ENCODE measurements at places on chromosomes 12 and 14. TPM values are rescaled to one million over a fixed set of nuclear protein-coding genes. Genes with fewer than 3 reads are reported as not detected.

DNA sequence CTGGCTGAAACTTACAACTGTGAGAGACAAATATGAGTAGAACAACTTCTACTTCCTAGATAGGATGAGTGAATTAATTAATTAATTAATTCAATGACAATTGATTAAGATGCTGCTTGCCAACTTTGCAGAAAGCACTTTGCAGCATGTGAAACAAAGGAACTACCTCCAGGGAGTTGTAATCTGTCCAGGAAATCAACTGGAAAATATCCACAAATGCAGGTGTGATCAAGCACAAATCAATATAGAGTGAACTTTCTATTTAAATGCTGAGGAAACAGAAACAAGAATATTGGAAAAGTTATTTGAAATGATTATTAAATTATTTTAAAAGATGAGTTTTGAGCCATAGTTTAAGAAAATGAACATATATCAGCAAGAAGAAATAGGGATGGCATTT lies 163.9 kb upstream of the ARID2 start:
- no peak for DNase-seq

- DNase-seq = no peak
These were observed 14.3 kb upstream of the DHRS7 start for GRCh38 chr14:60179431-60179869.

DNA sequence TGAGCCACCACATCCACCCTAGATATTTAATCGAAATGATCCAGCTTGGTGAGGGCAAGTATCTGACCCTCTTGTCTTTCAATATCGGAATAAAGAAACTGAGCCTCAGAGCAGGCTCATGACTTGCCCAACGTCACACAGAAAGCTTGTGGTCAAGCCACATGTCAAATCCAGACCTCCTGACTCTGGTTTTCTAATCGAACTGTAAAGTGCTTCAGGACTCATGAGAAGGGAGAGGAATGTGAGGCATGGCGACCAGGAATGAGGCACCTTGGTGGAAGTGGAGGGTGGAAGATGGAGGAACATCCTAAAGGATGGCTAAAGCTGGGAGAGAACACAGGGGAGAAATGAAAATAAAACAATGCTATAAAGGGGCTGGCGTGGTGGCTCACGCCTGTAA lies 27.9 kb upstream of the SPPL3 start:
- DNase-seq = no peak

DNA sequence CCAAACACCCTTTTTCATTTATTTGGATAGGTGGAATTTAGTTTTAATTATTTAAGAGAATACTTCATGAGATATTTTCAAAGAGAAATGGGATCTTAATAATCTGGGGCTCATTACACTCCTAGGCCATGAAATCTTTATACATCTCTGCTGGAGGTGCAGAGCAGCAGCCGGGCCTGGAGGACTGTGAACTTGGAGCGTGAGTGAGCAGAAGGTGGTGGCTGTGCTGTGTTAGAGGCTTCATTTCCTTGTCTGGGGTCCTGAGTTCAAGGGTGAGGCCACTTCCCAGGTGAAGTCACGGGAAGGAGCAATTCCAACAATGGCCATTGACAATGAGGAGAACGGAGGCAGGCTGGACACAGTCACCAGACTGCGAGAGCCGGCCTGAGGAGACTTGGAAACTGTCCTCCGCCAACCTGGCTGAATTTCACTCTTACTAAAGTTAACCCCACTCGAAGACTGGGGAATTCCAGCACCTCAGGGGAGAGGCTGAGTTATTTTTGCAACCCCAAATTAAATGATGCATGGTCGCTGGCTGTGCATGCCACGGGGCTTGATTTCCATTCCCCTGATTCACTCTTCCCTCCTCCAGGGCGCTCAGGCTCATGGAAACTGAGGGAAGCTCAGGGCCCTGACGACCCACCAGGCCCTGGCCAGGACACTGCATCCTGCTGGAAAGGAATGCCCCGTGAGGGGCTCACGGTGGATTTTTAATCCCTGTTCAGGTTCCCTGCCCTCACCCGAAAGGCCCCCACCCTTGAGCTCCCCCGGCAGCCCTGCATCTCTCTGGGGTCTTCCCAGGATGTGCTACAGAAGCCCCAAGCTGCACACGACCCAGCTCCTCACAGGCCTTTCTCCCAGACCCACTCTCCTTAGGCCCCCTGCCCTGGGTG lies 22.6 kb upstream of the TRAF3 start:
- DNase-seq = no peak

DNA sequence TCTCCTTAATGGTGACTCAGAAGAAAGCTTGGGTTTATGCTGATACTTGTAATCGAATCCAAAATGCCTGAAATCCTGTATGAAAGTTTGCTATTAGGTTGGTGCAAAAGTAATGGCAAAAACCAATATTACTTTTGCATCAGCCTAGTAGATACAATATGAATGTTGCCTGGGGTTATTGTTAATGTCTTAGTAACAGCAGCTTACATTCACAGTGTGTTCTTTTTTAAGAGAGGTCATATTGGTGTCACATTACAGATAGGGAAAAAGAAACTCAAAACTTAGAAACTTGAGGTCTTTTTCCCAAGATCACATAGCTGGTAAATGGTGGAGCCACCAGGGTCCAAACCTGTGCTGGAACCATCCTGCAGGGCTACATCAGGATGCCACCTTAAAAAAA lies 25.2 kb downstream of the SRGAP1 start:
- no peak for DNase-seq

GRCh38 chr12:121532503-121533393 lies 48.1 kb downstream of the KDM2B start:
- DNase-seq = no peak

DNA sequence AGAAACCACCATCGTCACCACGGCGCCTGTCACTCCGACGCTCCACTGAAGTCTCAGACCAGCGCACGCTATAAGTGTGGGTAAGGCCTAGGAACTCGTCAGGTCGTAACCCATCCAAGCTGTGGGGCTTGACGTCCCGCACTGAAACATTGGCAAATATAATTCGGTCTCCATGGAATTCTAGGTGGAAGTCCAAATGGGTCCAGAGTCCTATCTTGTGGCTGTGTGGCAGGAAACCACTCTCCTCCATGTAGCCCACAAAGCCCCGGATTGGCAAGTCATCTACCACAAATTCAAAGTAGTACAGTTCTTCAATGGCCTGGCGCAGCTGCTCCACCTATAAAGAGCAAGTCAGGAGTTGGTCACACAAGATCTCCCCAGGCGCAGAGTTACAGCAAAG lies 2.3 kb downstream of the TM9SF1 start:
- no peak for DNase-seq

GRCh38 chr12:55955344-55955743 lies 10.5 kb downstream of the PMEL start:
- DNase-seq = no peak

- no peak for DNase-seq
These were observed 132.5 kb downstream of the GPR135 start for GRCh38 chr14:59332727-59333126.

- peak; percentile 9 for DNase-seq
These were observed 26.1 kb upstream of the C14orf180 start for GRCh38 chr14:104553166-104554087.

DNA sequence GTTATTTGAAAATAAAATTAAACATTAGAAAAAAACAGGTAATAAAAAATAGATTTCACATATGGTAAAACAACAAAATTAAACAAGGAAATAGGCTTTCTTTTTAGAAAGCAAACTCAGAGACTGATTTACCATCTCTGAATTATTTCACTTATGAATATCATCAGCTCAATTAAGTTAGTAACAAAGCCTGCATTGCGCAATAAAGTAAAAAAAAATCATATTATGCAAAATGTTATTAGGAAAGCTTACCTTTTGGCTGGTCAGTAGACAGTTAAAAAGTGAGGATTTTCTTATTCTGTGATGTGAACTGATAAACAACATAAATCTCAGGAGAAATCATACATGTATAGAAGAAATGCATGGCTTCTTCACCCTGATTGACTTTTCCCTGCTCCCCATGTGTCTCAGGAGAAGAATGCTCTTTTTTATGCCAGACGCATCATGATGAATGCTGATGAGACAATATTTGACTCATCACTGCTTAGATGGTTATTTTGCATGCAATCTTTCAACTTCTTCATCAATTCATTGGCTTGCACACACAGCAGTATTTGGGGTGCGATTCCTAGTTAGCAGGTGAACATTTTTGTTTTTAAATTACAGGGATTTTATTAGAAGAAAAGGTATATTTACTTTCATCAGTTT lies 124.5 kb upstream of the USP15 start:
- no peak for DNase-seq

DNA sequence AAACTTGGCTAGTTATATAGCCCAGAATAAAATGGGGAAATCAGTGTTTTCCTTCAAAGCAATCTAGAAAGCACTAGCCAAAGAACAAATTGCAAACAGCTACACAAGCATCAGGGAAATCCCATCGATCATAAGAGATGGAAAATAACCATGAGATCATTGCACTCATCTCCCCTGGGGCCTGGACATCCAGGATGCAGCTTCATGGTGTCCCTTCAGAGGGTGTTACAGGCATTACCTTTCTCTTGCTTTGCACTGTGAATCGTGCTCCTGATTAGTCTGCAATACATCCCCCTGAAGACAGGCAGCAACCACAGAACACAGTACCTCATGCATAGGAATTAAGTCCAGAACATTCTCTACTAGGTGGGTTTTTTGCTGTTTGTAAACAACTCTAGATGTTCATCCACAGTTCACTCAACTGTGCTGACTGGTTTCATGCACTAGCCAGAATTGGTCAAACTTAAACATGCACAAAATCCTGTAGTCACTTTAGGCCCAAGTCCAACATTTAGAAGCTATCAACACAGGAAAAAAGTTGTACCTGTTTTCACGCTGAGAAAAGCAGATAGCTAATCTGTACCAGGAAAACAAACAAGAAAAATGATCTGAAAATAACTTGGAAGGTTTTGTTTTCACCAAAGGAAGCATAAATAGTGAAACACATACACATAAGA lies 120.1 kb downstream of the ZFP36L1 start:
- DNase-seq = no peak

DNA sequence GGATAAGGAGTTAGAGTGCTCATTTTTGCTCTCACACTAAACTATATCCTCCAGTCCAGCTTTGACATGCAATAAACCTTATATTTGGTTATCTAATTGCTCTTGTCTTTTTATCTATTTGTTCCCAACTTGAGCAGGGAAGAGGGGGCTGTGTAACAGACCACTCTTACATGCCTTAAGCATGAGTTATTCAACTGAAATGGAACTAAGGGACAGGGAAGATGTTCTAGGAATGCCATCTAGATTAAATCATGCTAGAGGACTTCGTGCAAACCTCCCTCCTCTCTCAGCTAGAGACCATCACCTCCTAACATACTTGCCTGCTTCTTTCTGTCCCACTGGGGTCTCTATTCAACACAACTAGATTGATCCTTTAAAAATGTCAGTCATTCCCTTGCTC lies 20.6 kb downstream of the SPX start:
- no peak for DNase-seq

GRCh38 chr14:88683119-88683518 lies 109.6 kb downstream of the EML5 start:
- DNase-seq = no peak

- DNase-seq = no peak
These were observed 7.8 kb upstream of the AMN start for GRCh38 chr14:102914474-102915291.

- no peak for DNase-seq
These were observed 47.8 kb downstream of the BTBD7 start for GRCh38 chr14:93285044-93285443.

DNA sequence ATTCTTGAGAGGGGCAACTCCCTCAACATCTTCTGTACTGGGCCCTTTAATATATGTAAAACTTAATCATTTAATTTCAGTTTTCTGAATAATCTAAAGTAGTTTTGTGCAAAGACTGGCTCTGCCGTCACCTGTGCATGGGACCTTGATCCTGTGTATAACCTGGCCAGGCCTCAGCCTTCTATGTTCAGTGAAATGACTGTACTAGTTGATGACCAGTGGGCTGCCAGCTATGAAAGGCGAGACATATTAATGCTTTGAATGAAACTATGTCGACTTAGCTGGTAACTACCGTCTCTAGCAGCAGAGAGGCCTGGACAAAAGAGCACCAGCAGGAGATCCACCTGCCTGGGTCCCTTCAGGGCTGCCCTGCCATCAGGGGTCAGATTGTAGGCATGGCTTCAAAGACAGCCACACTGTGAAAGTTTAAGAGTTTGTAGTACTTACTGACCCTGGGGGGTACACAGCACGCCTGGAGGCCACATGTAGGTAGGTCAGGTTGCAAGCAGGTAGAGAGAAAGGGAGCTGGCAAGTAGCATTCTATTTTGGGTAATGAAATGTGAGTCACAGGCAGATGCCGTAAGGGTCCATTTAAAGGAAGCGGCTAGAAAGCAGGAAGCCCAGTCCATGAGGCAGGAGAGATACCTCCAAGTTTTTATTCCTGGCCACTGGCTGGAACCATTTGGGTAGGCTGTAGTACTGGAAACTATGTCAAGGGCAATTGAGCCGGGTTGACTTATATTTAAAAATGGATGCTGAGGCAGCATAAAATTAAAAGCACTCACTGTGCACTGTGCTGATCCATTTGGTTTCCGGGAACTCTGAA lies 77.2 kb downstream of the BHLHE41 start:
- DNase-seq = peak; percentile 50

DNA sequence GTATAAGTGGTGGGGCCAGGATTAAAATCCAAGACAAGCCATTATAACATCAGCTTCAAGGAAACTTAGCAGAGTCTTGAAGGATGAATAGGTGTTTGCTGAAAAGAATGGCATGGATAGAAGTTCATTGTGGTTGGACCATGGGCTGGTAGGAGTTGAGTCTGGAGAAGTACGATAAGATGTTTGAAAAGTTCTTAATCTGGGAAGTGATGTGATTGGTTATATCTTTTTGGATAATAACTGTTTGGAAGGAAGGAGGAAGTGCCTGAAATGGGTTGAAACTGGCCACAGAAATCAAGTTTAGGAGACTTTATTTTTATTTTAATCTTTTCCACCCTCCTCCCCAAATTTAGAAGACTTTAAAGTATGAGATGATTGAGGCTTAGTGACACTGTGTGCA lies 4.9 kb downstream of the DENR start:
- no peak for DNase-seq

The BIN2 gene
- 0.20 TPM for total RNA-seq

The TMED10 gene
- total RNA-seq = 220 TPM

The A2M gene
- 3.4 TPM for total RNA-seq

The SLCO1A2 gene
- 13.9 TPM for total RNA-seq

The SDR9C7 gene
- total RNA-seq = not detected

The C14orf132 gene
- total RNA-seq = 17.6 TPM

The ACSS3 gene
- total RNA-seq = 20.2 TPM

Data from WTC11 (cell line).